ENCODE measurements at places on chromosomes 3 and 15. TPM values are rescaled to one million over a fixed set of nuclear protein-coding genes. Genes with fewer than 3 reads are reported as not detected.

DNA sequence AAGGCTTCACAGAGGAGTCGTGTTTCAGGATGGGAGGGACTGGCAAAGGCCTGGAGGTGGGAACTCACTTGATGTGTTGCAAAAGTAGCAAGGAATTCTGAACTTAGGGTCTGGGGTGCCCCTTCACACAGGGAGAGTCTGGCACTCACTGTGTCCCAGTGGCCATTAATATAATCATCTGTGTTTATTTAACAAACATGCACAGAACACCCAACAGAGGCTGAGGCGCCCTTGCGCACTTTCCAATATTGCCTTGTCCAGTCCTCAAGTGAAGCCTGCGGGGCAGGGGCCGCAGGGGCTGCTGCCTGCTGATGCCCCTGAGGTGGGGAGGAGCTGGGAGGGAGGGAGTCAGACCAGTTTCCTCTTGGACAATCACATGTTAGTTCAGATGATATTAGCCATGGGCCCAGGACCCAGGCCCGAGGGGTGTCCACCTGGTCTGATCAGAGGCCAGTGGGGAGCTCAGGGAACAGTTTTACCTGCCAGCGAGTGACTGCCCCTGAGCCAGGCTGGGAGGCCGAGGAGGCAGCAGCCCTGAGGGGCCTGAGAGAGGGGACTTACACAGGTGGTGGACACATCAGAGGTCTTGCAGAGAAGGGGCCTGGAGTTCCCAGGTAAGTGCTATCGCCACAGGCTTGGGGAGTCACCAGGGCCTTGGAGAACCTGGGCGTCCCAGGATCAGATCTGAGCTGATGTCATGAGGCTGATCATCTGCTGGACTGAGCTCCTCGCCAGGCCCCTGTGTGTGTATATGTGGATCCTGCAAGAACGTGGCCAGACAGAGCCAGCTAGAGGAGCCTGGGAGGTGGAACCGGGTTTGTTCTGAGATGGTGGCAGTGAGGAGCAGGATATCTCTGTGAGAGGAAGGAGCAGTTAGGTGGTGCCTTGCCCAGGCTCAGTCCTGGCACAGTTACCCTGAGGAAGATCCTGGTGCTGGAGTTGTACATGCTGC is 13.8 kb upstream of the TXNRD3 start:
- no peak for DNase-seq

- DNase-seq = no peak
Observed at GRCh38 chr3:125357032-125357658, 18.0 kb downstream of the ZNF148 start.

DNA sequence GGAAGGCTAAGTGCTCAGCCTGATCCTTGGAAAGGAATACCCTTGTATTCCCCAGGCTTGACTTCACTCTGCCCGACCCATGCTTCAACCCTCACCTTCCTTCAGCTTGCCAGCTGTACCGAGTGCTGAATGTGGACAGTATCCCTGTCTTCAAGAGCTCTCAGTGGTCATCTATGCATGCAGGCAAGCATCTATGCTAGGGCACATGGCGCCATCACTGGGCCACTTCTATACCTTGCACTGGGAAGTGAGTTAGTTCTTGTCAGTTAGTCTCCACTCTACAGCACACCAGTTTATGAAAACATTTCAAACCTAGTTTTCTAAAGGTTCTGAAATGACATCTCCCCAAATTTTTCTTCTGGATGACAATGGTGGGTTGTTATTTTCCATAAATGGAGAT is 82.0 kb upstream of the MYRIP start:
- no peak for DNase-seq

Gene RTP3
- total RNA-seq = not detected

DNA sequence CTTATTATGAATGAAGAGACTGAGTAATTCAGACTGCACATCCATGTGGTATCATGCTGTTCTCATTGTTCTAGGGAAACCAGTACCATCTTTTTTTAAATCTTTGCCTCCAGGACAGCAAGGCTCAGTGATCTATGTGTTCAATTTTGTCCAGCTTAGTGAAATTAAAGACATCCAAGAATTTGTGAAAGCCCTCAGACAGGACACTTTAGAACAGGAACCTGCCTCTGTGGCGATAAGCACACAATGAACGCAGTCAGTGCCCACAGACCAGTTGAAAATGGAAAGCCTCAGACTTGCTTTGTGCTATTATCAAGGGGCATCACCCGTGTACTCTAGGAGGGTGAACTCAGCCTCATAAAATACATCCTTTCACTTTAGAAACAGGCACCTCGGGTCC is 20.1 kb downstream of the EID1 start:
- DNase-seq = no peak

GRCh38 chr15:32733281-32733680 is 15.5 kb downstream of the GREM1 start:
- DNase-seq = no peak
